ENCODE measurements at places on chromosomes 5 and 9. TPM values are rescaled to one million over a fixed set of nuclear protein-coding genes. Genes with fewer than 3 reads are reported as not detected.

- H3K4me1 ChIP-seq: peaks cover 66% of the 10 kb centered on the region
- H3K27ac ChIP-seq: peak overlapping the region; percentile 68
Observed at GRCh38 chr9:98081477-98082219, 25.1 kb downstream of the NANS start.

GRCh38 chr9:127004946-127005769 lies 90.6 kb downstream of the RALGPS1 start:
- H3K27ac ChIP-seq: peak overlapping the region; percentile 72
- H3K27me3 ChIP-seq: peaks cover 10% of the 10 kb centered on the region
- peaks cover 47% of the 10 kb centered on the region for H3K4me1 ChIP-seq
- peaks cover 13% of the 10 kb centered on the region for H3K36me3 ChIP-seq

- H3K4me1 ChIP-seq: peaks cover 31% of the 10 kb centered on the region
- peaks cover 59% of the 10 kb centered on the region for H3K27me3 ChIP-seq
- H3K27ac ChIP-seq: no peak overlapping the region
- H3K36me3 ChIP-seq: no peaks in the 10 kb centered on the region
Observed at GRCh38 chr5:98776066-98776705, 2.7 kb downstream of the RGMB start.

DNA sequence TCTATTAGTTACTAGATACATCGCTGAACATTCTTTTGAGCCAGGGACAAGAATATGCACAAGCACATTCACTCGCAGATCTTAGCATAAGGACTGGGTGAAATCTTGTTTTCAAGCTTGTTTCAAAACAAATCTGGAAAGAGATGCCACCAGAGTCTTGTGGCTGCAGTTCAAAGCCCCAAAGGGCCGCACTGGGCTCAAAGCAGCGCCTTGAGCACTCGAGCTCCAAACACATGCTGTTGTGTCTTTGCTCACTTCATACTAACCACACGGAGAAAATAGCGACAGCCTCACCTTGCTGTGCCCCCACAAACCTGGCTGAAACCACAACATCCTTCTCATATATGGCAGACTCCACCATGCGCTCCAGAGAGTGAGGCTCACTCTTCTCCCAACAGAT lies 34.2 kb upstream of the IL7R start:
- H3K4me1 ChIP-seq: peaks cover 88% of the 10 kb centered on the region
- peak overlapping the region; percentile 74 for H3K27ac ChIP-seq
- H3K36me3 ChIP-seq: peaks cover 10% of the 10 kb centered on the region
- no peaks in the 10 kb centered on the region for H3K27me3 ChIP-seq
- no peak for DNase-seq
- peak overlapping the region; percentile 43 for H3K4me3 ChIP-seq

GRCh38 chr9:77798140-77798539 lies 150.0 kb upstream of the GNA14 start:
- peaks cover 15% of the 10 kb centered on the region for H3K36me3 ChIP-seq
- no peaks in the 10 kb centered on the region for H3K27me3 ChIP-seq
- H3K4me1 ChIP-seq: peaks cover 25% of the 10 kb centered on the region
- H3K4me3 ChIP-seq: no peak overlapping the region

DNA sequence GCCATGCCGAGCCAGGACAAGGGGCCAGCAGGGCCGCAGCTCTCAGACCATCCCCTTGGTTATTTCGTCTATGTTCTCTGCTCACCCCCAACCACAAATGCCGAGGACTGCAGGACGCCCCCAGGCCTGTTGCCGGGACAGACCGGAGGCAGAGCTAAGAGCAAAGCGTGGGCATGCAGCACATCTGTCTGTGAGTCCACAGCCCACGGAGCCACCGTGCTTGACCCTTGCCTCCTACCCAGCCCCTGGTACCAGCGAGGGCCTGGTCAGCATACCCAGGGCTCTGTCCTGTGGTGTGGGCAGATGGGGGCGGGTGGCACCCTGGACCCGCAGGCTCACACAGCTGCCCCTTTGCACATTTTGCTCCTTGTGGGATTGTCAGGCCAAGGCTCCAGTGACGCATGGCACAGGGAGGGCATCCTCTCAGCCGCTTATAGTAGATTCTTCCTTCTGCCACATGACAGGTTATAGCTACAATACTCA lies 4.7 kb downstream of the BRD3 start:
- peaks cover 14% of the 10 kb centered on the region for H3K4me1 ChIP-seq
- no peak for DNase-seq
- no peak overlapping the region for H3K4me3 ChIP-seq
- H3K27ac ChIP-seq: no peak overlapping the region
- H3K27me3 ChIP-seq: no peaks in the 10 kb centered on the region
- H3K36me3 ChIP-seq: no peaks in the 10 kb centered on the region

GRCh38 chr9:12178634-12179033 lies 514.6 kb upstream of the TYRP1 start:
- no peaks in the 10 kb centered on the region for H3K36me3 ChIP-seq
- H3K27ac ChIP-seq: no peak overlapping the region
- H3K27me3 ChIP-seq: no peaks in the 10 kb centered on the region
- no peak for DNase-seq
- H3K4me1 ChIP-seq: no peaks in the 10 kb centered on the region
- H3K4me3 ChIP-seq: no peak overlapping the region

GRCh38 chr9:135959814-135960213 lies 1.4 kb downstream of the UBAC1 start:
- DNase-seq: no peak
- H3K4me1 ChIP-seq: peaks cover 25% of the 10 kb centered on the region
- H3K36me3 ChIP-seq: no peaks in the 10 kb centered on the region
- H3K4me3 ChIP-seq: peak overlapping the region; percentile 87
- peak overlapping the region; percentile 82 for H3K27ac ChIP-seq
- peaks cover 8% of the 10 kb centered on the region for H3K27me3 ChIP-seq

GRCh38 chr9:134433101-134433500 lies 106.8 kb downstream of the RXRA start:
- H3K27ac ChIP-seq: no peak overlapping the region
- H3K4me1 ChIP-seq: no peaks in the 10 kb centered on the region
- DNase-seq: no peak
- no peak overlapping the region for H3K4me3 ChIP-seq
- no peaks in the 10 kb centered on the region for H3K36me3 ChIP-seq

- H3K36me3 ChIP-seq: no peaks in the 10 kb centered on the region
- no peaks in the 10 kb centered on the region for H3K27me3 ChIP-seq
- no peak overlapping the region for H3K4me3 ChIP-seq
- no peak for DNase-seq
- H3K27ac ChIP-seq: no peak overlapping the region
- H3K4me1 ChIP-seq: no peaks in the 10 kb centered on the region
Observed at GRCh38 chr9:111232997-111233790, 96.8 kb downstream of the OR2K2 start.

DNA sequence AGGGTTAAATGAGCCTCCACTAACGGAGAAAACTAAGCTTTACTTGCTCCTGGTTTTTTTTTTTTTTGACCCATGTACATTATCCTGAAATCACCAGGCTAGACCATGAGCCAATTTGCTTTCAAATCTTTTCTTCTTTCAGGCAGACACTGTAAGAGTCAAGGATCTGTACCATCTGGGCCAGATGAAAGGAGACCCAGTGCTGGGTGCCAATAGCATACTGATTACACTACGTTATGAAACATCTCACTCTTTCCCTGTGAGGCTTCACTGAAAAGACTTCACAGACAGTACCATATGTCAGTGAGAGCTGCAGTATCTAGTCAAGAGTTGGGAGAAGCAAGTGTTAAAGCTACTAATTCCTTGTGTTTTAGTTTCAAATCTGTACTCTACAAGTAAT lies 161.2 kb upstream of the PTPRD start:
- H3K4me1 ChIP-seq: no peaks in the 10 kb centered on the region
- no peaks in the 10 kb centered on the region for H3K27me3 ChIP-seq
- DNase-seq: no peak

DNA sequence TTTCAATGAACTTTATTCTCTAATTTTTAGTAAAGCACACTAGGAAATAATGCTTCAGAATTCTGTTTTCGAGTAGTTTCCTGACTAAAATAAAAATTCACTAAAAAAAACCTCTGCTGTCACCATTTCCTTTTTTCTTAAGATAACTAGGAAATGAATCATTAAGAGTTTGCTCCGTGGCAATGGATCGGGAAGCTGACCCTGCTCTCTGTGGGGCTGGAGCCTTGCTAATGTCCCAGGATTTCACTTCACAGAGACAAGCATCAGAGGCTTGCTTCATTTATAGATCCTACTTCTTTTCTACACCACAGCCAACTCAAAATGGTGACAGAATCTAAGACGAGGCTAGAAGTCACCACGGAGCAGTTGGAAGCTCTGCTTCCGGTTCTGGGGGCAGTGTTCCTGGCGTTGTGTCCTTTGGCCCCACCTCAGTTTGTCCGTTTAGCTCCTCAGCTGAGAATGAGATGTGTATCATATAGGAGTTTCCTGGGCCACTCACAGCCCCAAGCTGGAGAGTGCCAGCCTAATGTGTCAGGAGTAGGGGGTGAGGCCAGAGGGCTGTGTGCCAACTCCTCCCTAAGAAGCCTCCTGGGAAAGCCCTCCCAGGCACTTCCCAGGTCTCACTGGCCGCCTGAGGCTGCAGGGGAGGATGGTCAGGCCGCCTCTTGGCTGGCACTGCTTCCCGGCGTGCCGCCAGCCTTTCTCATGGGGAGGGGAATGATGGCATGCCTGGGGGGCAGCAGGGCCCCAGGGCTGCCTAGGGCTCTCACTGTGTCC lies 19.6 kb downstream of the TENT4A start:
- peak overlapping the region; percentile 18 for H3K27ac ChIP-seq
- no peak for DNase-seq
- no peak overlapping the region for H3K4me3 ChIP-seq
- no peaks in the 10 kb centered on the region for H3K27me3 ChIP-seq

- peaks cover 16% of the 10 kb centered on the region for H3K27me3 ChIP-seq
- no peaks in the 10 kb centered on the region for H3K4me1 ChIP-seq
- no peak overlapping the region for H3K4me3 ChIP-seq
- H3K36me3 ChIP-seq: no peaks in the 10 kb centered on the region
- no peak overlapping the region for H3K27ac ChIP-seq
Observed at GRCh38 chr9:134088063-134088725, 20.4 kb upstream of the BRD3 start.

- H3K36me3 ChIP-seq: peaks cover 17% of the 10 kb centered on the region
- H3K27ac ChIP-seq: no peak overlapping the region
- peaks cover 43% of the 10 kb centered on the region for H3K4me1 ChIP-seq
- peaks cover 11% of the 10 kb centered on the region for H3K27me3 ChIP-seq
- H3K4me3 ChIP-seq: no peak overlapping the region
- DNase-seq: peak; percentile 30
Observed at GRCh38 chr9:79572032-79572607, 355 bp downstream of the TLE4 start.

GRCh38 chr9:99210572-99210971 lies 11.2 kb downstream of the ALG2 start:
- H3K4me3 ChIP-seq: no peak overlapping the region
- H3K27me3 ChIP-seq: peaks cover 16% of the 10 kb centered on the region
- peaks cover 6% of the 10 kb centered on the region for H3K4me1 ChIP-seq
- H3K36me3 ChIP-seq: peaks cover 12% of the 10 kb centered on the region
- H3K27ac ChIP-seq: no peak overlapping the region

DNA sequence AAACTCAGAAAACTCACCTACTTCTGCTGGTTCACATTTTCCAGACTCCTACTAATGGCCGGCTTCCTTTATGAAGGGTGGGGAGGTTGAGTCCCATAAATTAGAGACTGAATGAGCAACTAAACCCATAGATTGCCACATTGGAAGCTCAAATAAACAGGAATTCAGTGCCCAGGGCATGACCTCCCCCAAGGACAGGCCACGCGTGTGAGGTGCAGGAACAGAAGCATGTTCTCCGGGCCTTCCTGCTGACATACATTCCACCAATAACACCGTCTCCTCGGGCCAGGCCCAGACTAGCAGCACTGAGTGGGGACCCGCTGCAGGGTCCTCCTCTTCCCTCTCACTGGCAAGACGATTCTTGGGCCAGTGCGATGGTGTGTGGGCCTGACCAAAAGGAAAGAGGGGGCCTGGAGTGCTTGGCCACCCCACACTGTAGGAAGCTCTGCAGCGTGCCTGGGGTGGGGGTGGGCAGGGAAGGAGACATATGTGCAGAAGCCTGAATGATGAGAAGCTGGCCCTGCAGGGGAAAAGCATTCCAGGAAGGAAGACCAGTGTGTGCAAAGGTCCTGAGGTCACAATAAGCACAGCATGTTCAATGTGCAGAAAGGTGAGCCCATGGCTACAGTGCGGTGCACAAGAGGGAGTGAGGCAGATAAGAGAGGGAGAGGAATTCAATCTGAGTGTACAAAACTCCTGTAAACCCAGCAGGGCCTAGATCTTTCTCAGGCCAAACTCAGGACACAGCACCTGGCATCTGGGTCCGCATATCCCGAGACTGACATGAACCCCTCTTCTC lies 12.0 kb downstream of the PTGES start:
- no peak for DNase-seq
- peaks cover 7% of the 10 kb centered on the region for H3K4me1 ChIP-seq
- no peak overlapping the region for H3K27ac ChIP-seq
- peaks cover 9% of the 10 kb centered on the region for H3K27me3 ChIP-seq
- H3K36me3 ChIP-seq: no peaks in the 10 kb centered on the region

GRCh38 chr9:97858393-97858713 lies 5.3 kb downstream of the FOXE1 start:
- DNase-seq: no peak
- H3K27ac ChIP-seq: no peak overlapping the region
- H3K4me1 ChIP-seq: peaks cover 9% of the 10 kb centered on the region
- H3K27me3 ChIP-seq: peaks cover 73% of the 10 kb centered on the region
- no peak overlapping the region for H3K4me3 ChIP-seq

DNA sequence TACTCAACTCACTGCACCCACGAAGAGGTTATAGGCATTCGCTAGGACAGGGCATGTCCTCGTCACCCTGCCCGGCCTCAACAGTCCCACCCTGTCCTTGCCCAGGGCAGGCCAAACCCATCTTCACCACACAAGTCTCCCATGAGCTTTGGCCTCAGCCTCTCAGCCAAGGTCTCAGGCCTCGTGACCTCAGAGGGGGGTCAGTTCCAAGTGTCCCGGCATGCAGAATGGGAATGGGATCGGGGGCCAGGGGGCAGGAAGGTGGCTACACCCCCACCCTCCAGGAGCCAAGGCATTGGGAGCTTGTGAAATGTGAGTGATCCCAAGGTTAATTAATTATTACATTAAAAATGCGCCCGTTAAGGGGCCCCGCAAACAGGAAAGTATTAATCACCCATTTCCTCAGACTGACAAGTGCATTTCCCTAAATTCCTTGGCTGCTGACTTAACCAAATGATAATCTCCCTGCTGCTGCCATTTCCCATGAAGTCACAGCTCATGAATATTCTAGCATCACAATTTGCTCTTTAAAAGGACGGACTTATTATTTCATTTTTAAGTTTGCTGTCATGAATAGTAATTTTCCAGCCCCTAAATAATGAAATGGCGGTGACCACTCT lies 8.0 kb upstream of the UBAC1 start:
- no peak overlapping the region for H3K4me3 ChIP-seq
- peaks cover 9% of the 10 kb centered on the region for H3K4me1 ChIP-seq
- no peak for DNase-seq

The GFI1B gene
- not detected for total RNA-seq

The TAF11L5 gene
- not detected for total RNA-seq

The IL31RA gene
- 0.80 TPM for total RNA-seq

The WNK2 gene
- total RNA-seq: 2.2 TPM

The TICAM2 gene
- total RNA-seq: 1.1 TPM
